ENCODE measurements at places on chromosomes 12 and 14. TPM values are rescaled to one million over a fixed set of nuclear protein-coding genes. Genes with fewer than 3 reads are reported as not detected.

The CHD8 gene
- total RNA-seq = 53.8 TPM

- no peak for DNase-seq
These were observed 5.6 kb upstream of the ANKRD9 start for GRCh38 chr14:102514987-102515733.

DNA sequence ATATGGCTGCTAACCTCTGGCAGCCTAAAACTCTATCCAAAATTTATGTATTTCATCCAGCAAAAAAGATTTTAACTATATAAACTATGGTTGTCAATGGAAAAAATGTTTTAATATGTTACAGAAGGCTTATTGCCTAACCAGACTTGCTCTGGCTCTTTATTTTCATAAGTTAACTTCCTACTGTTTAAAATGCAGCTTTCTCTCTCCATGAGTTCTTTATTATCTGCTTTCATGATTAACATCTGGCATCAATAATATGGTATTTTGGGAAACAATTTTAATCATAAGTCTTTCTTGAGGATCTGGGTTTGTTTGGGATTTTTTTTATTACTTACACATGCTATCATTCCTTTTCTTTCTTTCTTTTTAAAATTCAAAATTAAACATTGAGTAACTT lies 20.5 kb downstream of the KERA start:
- DNase-seq = no peak

The KRT2 gene
- not detected for total RNA-seq

The CFAP73 gene
- total RNA-seq = not detected

DNA sequence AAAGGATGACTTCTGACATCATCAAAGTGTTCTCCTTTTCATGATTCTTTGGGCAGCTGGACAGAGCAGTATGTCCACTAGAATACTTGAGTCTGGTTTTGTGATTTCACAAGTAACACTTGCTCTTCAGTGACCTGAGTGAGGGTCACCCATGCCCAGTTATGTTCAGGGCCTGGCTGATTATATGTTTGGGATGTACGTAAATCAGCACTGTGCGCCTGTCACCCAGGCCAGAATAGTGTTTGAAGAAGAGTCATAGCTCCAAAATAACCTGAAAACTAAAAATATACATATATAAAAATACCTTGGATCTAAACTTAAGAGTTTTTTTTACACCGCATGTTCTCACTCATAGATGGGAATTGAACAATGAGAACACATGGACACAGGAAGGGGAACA lies 3.8 kb downstream of the BICD1 start:
- no peak for DNase-seq

DNA sequence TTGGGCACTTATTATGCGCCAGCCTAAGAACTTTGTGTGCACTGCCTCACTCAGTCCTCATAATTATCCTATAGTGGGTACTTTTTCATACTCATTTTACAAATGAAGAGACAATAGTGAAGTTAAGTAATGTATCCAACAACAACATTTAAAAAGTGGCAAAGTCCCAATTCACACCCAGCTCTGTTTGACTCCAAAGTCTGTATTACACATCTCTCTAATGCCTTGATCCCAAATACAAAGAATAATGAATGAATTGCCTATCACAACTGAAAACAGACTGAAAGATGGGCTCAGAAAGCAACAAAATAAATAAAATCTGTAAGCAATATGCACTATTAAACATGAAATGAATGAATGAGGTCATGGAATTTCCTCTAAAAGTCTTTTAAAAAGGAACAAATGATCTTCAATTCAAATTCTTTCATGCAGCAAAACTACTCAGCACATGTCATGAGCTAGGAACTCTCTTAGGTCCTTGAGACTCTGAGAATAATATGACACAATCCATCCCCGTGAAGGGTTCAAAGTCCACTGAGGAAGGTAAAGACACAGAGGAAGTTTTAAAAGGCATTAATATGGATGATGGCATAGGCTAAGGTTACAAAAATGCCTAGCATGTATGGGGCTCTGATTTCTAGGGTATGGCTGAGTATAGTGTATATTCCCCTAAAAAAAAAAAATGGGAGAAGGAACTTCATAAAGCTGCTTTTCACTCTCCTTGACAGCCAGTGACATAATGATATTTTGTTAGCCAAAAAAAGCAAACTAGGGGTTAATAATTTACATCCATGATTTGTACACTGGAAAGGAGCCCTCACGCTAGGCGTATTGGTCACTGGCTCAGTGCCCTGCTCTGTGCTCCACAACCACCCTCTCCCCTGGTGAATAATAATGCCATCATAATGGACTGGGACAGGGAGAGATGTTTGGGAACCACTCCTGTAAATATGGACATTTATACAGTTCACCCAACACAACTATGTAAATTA lies 103.4 kb downstream of the SLC2A13 start:
- DNase-seq = no peak

The AP5M1 gene
- 16.5 TPM for total RNA-seq

- peak; percentile 61 for DNase-seq
These were observed 118.9 kb upstream of the PTPRB start for GRCh38 chr12:70756118-70756517.

DNA sequence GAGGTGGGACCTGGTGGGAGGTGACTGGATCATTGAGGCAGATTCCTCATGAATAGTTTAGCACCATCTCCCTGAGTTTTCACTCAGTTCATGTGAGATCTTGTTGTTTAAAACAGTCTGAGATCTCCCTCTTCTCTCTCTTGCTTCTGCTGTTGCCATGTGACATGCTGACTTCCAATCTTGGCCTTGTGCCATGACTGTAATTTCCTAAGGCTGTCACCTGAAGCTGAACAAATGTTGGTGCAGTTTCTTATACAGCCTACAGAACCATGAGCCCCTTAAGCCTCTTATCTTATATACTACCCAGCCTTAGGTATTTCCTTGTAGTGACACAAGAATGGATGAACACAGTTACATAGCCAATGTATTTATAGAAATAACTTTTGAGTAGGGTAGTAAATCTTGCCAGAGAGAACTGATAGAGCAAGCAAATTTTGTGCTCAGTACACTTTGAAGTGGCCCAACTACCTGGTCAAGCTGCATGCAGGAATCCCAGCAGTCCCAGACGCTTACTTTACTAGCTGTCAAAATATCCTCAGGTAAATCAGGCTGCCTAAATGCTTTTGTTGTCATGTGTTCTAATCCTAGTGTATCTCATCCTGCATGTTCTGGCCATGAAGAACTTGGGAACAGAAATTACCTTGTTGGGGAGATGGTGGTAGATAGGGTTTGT lies 445.6 kb upstream of the MIS18BP1 start:
- DNase-seq = no peak

DNA sequence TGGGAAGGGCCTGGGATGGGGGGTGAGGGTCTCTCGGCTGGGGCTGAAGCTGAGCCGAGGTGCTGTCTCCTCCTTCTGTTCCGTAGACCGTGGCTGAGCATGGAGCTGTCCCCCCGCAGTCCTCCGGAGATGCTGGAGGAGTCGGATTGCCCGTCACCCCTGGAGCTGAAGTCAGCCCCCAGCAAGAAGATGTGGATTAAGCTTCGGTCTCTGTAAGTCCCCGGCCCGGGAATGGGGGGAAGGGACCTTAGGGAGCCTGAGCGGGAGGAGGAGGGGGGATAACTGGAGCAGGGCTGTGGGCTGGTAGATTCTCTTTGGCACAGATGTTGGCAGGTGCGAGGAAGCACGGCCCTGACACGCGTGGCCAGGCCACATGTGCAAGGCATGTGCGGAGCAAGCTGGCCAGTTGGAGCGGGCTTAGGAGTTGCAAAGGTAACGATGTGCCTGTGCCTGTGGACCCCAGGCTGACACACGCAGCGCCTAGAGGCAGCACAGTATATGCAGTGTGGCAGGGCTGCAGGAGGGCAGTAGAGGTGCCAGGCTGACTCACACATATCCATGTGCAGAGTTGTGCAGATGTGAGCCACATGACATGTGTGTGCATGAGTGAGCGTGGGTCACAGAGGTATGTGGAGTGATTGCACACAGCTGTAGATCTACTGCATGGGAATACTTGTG lies 512 bp downstream of the PDE1B start:
- no peak for DNase-seq

GRCh38 chr14:64550621-64551333 lies 1.0 kb downstream of the PPP1R36 start:
- no peak for DNase-seq

DNA sequence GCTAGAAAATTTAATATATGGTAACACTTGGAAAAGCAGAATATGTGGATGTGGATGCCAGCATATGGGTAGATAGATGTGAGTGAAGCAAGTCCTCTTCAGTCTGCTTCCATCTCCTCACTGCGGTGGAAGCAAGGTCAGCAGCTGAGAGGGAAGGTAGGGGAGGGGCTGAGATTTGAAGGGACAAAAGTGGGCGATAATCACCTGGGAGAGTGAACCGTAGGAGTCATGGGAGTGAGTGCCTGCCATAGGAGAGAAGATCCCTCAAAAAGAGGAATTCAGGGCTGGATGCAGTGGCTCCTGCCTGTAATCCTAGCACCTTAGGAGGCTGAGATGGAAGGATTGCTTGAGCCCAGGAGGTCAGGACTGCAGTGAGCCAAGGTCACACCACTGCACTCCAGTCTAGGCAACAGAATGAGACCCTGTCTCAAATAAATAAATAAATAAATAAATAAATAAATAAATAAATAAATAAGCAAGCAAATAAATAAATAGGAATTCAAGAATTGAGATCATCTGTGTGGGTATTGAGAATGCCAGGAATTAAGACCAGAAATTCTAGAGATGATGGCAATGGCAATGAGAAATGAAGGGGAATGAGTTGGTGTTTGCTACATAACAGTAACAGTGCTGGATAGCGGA lies 123.4 kb downstream of the BICD1 start:
- DNase-seq = no peak

DNA sequence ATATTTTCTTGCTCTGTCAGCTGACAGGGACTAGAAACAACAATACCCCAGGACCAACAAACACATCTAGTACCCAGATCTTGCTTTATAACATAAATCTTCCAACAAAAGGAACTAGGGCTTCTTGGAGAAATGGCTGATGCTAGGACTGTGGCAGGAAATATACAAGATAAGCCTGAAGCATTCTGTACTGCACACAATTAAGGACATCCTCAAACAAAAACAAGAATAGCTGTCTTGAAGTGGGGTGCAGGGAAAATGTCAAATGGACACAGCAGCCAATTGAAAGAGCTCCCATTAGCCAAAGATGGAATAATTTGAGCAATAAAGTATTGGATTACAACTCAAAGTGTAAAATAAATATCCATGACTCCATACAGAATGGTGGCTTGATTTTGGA lies 50.0 kb downstream of the LGMN start:
- DNase-seq = no peak

DNA sequence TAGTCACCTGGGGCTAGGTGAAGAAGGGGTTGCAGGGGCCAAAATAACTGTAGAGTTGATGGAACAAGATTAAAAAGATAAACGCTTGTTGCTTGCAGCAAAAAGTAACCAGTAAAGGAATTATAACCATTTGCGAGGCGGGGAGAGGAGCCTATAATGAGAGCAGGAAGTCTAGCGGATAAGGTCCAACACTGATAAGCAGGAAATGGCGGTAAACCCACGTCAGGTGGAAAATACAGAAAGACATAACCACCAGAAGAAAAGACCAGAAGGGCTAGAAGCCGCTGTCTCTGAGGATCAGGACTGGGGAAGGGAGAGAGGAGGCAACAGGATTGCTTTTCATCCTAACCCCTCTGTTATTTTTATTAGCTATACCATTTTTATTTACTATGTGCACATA lies 303.3 kb downstream of the DPF3 start:
- DNase-seq = no peak

DNA sequence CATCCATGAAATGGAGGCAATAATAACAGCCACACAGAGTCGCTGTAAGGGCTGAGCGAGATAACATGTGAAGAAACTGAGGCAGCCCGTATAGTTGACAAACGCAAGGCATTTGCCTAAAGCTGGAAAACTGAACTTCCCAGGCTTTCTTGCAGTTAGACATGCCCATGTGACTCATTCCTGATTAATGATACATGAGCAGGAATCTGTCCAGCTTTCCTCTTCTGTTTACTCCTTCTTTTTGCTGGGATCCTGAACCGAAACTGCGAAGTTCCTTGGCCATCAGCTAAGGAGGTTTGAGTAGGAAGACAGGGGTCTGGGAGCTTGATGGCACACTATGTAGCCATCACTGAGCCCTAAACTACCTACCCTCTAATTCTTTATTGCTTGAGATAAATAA lies 52.2 kb downstream of the ST8SIA1 start:
- DNase-seq = peak; percentile 85

DNA sequence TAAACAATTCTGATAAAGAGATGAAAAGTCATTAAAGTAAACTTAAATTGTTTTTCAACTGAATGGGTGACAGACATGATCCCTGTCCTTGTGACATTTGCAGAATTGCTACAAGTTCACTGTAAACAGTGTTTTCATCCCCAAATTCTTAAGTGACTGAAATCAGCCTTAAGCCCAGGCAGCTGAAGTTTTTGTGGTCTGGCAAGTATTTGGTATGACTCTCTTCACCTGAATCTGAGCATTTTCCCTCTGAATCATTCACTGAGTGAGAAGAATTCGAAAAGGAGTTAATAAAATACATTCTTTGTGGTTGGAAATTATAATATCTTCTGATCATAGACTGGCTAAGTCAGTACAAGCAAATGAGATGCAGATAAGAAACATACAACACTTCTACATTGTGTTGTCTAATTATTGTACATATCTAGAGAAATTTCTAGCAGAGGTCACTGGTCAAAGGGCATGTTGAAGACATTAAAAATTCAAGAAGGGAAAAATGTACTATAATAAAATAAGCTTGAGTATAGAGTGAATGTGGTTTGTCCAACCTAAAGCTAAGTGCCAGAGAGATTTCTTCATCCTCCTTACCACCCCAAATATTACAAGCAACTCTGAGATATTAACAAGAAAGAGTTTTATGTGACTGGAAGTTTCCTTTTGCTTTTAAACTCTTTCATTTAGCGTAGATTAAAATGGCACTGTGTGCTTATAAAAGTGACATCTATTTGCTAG lies 177.8 kb upstream of the DIO2 start:
- peak; percentile 88 for DNase-seq

- DNase-seq = no peak
These were observed 11.5 kb upstream of the KRT5 start for GRCh38 chr12:52531566-52532300.

The KRT71 gene
- not detected for total RNA-seq

GRCh38 chr14:38224338-38224737 lies 16.6 kb downstream of the SSTR1 start:
- no peak for DNase-seq

- DNase-seq = no peak
These were observed 897.8 kb downstream of the LRFN5 start for GRCh38 chr14:42504433-42504832.

DNA sequence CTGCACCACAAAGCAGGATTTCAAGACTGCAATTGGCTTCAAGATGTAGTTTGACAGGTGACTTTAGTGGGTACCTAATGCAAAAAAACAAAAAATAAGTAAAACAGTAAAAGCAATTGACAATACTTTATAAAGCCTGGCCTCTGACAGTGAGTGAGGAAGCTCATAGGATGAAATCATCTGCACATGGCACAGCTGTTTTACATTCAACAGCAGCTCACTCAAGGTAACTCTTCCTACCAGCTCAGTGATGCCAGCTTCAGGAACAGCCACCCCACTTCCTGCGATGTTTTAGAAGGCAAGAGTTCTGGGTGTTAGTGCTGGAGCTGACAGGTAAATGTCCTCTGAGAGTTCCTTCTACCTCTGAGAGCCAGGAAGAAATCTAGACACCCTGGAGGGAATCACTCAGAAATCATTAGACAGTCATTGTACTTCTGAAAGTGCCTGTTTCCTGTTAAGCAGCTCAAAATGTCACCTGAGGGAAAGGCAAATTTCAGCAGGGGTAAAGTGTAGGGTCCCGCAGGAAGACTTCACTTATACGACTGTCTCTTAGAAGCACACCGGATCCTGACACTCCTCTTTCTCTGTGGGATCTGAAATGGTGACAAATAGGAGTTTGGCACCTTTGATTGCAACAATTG lies 99.9 kb downstream of the FOXN3 start:
- no peak for DNase-seq

All from HT1080 (cell line).